ENCODE measurements at places on chromosomes 13 and 19.

DNA sequence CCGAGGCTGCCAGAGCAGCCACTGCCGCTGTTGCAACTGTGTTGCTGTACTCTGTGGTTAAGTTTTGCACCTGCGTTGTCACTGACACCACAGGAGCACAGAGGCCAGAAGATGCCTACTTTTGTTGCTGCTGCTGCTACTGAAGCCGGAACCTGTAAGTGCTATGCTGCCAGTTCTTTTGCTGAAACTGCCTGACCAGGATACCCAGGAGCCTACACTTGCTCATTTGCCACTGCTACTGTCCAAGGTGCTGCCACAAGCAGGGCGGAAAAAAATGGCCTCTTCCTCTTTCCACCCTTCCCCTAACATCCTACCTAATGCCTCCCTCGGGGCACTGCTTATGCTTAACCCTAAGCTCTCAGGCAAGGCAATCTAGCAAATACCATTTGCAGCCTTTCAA is 29.0 kb upstream of the NBEA start:
- no peak for DNase-seq

- DNase-seq = no peak
Observed at GRCh38 chr19:13079542-13079986, 23.1 kb downstream of the LYL1 start.

GRCh38 chr13:42603571-42603970 is 29.6 kb downstream of the TNFSF11 start:
- no peak for DNase-seq

DNA sequence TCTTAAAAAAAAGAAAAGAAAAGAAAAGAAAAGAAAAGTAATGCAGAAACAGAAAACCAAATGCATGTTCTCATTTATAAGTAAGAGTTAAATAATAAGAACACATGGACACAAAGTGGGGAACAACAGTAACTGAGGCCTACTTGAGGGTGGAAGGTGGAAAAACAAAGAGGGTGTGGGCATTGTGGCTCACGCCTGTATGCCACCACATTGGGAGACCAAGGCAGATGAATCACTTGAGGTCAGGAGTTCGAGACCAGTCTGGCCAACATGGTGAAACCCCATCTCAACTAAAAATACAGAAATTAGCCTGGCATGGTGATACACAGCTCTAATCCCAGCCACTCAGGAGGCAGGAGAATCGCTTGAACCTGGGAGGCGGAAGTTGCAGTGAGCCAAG is 8.1 kb downstream of the ZNF708 start:
- DNase-seq = no peak

- DNase-seq = no peak
Observed at GRCh38 chr13:41326661-41327060, 15.6 kb downstream of the NAA16 start.

DNA sequence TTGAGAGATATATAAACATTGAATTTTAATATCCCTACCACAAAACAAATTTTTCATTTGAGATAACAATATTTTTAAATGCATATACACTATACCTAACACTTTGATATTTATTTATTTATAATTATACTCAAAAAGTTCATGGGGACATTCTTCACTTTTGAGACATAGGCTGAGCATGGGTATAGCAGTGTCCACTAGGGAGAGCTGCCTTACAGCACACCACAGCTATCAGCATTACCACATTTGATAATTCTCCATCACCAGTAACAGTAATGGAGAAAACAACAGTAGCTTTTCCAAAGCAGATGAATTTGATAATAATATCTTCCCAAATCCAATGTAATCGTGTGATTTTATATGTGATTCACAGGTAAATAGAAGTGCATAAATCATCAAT is 626.1 kb downstream of the DACH1 start:
- no peak for DNase-seq

- no peak for DNase-seq
Observed at GRCh38 chr13:66914155-66914554, 316.0 kb downstream of the PCDH9 start.

DNA sequence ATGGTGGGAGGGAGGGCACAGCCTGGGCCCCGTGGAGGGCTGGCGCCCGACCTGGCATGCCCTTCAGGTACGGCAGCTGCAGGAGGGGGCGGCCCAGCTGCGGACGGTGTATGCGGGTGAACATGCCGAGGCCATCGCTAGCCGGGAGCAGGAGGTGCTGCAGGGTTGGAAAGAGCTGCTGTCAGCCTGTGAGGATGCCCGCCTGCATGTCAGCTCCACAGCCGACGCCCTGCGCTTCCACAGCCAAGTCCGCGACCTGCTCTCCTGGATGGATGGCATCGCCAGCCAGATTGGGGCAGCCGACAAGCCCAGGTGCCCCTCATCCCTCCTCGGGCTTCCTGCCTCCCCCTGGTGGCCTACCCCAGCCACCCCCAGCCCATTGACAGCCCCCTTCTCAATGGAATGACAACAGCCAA is 16.6 kb upstream of the SHKBP1 start:
- DNase-seq = no peak

DNA sequence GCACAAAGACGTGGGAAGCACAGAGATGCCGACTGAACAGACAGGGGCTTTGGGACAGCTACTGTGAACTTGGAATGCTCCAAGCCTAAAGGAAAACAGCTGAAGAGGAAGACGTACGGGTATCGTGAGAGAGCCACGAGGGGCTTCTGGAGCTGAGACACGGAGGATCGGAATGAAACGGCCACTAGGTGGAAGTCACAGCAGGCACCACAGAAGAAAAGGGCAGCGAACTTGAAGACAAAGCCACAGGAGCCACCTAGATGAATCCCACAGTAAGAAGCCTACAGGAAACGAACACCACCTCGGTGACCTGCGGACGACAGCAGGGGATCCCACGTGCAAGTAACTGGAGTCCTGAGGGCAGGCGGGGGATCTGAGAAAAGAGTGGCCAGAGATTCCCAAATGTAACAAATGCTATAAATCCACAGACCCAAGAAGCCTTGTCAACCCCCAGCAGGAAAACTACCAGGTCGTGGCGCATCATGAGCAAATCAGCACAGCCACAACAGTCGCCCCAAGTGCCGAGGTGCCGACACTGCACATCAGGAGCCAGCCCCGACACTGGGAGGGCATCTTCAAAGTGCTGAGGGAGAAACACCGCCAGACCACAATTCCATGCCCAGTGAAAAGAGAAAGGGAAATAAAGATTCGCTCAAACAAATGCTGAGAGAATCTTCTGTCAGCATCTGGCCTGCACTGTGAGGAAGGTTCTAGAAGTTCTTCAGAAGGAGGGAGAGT is 39.3 kb upstream of the ISYNA1 start:
- no peak for DNase-seq

DNA sequence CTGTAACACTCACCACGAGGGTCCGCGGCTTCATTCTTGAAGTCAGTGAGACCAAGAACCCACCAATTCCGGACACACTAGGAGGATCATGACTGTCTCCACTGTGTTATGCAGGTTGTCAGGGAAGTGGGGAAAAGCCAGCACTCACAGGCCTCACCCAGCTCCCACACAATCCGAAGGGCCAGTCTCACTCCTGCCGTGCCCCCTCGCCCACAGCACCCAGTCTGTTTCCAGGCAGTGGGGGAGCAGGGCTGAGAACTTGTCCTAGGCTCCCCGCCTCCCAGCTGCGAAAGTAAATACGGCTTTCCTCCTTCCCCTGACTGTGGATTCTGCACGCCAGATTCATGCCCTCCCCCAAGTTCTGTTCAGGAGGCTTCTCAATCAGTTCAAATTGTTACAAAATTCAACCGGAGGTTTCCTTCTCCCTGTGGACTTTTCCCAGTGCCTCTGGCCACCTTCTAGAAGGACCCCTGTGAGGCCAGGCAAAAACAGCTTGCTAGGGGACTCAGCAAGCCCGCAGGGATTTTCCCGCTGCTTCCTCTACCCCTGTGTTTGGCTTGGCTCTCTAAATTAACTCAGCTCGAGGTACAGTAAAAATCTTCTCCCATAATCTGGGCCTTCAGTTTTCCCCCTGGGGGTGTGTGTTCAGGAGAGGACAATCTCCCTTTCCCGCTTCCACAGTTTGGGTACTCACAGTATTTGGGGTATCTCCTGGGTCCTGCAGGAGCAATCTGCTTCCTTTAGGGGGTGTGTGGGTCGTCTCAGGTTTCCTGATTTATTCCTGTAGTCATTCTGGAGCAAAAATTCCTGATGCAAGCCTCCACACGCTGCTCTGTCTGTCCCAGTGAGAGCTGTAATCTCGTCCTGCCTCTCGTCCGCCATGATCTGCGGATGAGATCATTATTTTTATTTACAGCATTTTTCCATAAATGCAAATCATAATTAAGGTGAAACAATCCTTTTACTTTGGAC is 899.8 kb downstream of the GPC5 start:
- DNase-seq = no peak

GRCh38 chr13:111958612-111959395 is 108.1 kb upstream of the SOX1 start:
- DNase-seq = no peak

GRCh38 chr13:99347911-99348451 is 40.8 kb upstream of the GPR183 start:
- no peak for DNase-seq

DNA sequence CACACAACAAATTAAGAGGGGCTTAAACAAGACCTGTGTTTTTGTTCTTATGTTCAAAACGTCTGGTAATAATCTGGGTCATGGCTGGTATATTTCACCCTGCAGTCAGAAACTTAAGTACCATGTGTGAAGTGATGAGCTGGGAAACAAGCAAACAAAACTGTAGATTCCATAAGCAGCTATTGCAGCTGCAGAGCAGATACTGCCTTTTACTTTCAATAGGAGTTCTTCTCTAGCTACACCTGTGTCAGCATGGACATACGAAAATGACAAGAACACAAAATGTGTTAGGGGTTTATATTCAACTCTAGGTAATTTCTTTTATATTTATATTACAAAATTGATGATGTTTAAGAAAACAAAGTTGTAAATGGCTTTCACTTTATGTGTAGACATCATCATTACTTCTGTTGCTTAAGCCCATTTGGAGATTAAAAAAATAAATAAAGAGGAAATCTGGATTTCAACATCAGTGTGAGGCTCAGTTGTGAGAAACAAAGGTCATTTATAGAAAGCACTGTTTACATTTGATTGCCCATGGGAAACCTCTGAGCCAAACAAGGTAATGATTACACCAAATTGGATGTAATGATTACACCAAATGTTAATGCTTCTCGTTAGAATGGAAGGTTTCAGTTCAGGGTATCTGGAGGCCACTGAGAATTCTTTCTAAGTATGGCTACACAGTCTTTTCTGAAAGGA is 451.0 kb upstream of the SLC10A2 start:
- DNase-seq = no peak

GRCh38 chr13:113527272-113527958 is 36.9 kb upstream of the DCUN1D2 start:
- no peak for DNase-seq

DNA sequence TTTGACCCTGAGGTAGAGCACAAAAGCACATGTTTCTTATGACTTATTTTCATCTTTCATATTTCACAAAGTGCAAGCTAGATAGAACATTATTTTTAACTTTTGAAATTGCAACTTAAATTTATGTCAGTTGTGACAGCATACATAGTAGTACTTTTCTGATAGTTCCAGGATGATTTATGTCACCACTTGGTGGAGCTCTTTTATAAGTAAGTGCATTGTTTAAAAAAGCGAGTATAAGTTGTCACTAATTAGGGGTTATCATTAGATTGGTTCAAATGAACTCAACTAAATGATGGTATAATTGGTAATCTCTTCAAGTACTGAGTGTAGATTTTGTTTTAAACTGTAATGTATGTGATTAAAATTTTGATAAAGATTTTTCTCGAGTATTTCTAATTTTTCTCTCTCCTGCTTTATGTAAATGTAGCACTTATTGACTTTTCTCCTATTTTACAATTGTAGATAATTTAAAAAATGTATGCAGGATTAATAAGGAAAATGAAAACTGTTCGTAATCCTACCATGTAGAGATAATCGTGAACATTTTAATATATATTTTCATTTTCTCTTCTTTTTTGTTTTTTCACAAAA is 31.1 kb downstream of the RB1 start:
- no peak for DNase-seq

- DNase-seq = no peak
Observed at GRCh38 chr13:110265682-110266430, 41.1 kb downstream of the COL4A1 start.

DNA sequence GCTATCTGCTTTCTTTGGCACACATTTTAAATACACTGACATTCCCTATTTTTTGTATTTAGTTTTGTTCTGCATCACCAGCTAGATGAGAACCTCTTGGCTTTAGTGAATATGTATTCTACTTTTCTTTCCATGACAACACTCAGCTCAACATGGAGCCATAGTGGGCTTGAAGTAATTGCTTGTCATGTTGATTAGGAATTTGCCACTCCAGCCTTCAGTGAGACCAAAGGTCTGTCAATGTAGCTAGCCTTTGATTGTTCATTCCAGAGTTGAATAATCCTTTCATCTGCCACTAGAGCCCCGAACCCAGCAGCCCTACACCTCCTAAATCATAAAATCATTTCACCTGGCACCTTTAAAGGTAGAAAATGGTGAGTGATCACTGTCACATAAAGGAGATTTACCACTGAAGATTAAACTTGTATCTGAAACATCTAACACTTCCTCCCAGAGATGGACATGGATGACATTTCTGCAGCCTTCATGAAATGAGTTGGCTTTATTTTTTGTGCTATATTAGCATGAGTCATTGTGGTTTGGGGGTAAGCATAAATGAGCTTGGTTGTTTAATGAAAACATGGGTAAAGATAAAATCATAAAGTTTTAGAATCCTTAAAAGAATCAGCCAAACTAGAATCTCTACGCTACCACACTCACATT is 29.2 kb upstream of the GARRE1 start:
- no peak for DNase-seq

DNA sequence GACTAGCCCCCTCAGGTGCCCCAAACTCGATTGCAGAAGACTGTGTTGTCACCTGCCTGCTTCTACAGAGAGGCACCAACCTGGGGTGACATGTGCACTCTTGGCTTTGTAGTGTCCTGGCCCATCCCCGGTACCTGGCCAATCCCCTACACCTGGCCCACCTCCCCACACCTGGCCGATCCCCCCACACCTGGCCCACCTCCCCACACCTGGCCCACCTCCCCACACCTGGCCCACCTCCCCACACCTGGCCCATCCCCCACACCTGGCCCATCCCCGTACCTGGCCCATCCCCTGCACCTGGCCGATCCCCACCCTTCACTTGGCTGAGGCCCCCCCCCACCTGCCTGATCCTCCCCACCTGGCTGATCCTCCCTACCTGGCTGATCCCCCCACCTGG is 25.4 kb downstream of the ATP11A start:
- DNase-seq = no peak

DNA sequence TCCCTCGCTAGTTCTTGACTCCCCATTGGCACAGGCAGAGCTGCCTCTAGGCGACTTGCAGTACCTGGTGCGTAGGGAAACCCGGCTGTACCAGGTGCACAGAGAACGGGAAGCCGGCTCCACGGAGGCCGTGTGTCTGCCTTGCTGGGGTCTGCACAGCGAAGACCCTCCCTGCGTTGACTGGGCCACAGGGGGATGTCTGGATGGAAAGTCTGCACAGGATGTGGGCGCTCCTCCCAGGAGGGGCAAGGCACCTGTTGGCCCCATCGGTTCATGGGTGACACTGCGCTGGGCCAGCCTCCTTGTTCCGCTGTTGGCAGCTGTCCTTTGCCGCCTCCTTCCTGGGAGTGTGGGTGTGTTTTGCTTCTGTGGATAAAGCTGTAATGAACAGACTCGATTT is 138.3 kb downstream of the TEX29 start:
- no peak for DNase-seq

- no peak for DNase-seq
Observed at GRCh38 chr19:19578252-19578651, 40.2 kb downstream of the CILP2 start.
